ENCODE measurements at places on chromosomes 3 and 15. TPM values are rescaled to one million over a fixed set of nuclear protein-coding genes. Genes with fewer than 3 reads are reported as not detected.

The FBXO40 gene
- total RNA-seq, result not detected

The XCR1 gene
- not detected for total RNA-seq

The CTDSPL2 gene
- total RNA-seq, result 45.4 TPM

The PARP16 gene
- 2.0 TPM for total RNA-seq

The STX19 gene
- total RNA-seq, result not detected

The SKIL gene
- total RNA-seq, result 50.5 TPM

The SOX14 gene
- total RNA-seq, result not detected

The SLC12A1 gene
- not detected for total RNA-seq

The PTH1R gene
- total RNA-seq, result 0.77 TPM

The RTP1 gene
- not detected for total RNA-seq

The ROPN1 gene
- total RNA-seq, result not detected

The SLC2A2 gene
- not detected for total RNA-seq
